ENCODE measurements at places on chromosomes 2 and 18.

DNA sequence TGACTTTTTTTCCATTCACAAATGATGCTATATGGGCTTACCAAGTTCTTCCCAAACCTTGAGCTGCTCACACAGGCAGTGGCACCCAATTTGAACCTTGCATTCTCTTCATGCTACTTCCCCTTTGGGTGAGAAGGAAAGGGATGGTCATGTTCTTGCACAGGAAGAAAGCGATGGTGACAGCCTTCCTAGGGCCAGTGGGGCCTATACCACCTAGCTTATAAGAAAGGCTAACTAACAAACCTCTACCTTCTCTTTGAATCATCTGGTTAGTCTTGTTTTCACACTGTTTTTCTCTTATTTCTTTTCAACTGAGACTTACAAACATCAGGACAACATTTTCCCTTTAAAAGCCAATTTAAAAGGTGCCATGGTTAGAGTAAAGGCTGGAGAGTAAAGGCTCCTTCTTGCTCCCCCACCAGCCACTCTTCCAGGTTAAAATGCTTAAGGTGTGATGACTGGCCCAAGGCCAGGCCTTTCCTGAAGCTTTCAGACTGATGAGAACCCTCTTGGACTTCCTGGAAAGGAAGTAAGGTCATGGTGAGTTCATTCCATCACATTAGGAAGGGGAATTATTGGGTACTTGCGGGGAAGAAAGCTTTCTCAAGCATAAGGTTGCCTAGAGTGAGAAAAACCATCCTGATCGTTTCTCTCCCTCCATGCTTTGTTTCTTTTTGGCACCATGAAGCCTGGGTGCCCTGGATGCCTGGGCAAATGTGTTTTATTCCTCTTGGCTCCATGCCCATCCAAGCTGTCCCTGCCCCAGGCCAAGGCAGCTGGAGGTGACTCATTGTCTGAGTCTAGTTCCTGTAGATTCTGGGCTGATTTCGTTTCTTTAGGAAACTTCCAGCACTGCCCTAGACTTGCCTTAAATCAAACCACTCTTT, 41.4 kb upstream of the ITGB6 start:
- no peak for DNase-seq

GRCh38 chr2:29492701-29493100, 377.5 kb downstream of the CLIP4 start:
- DNase-seq: no peak

DNA sequence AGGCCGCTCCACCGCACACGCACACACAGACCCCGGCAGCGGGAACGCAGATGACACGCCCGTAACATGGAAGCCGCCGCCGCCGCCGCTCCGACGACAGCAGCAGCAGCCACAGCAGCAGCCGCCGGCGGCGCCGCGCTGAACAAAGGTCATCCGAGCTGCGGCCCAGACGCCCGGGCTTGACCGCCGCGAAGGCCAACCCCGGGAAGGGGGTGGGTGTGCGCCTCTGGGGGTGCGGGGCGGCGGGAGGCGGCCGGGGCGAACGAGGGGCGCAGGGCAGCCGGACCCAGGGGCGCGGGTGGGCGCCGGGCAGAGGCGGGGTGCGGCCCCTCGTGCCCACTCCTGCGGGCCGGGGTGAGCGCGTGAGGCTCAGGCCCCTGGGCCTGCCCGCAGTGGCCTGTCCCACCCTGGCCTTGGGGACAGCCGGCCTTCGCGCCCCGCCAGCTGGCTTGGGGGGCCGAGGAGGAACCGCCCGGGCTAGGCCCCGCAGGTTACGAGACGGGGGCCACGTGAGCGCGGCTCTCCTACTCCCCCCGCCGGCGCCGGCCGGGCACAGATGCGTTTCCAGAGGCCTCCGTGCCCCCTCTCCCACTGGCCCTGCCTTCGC, 1.0 kb upstream of the ZNF532 start:
- DNase-seq: no peak

DNA sequence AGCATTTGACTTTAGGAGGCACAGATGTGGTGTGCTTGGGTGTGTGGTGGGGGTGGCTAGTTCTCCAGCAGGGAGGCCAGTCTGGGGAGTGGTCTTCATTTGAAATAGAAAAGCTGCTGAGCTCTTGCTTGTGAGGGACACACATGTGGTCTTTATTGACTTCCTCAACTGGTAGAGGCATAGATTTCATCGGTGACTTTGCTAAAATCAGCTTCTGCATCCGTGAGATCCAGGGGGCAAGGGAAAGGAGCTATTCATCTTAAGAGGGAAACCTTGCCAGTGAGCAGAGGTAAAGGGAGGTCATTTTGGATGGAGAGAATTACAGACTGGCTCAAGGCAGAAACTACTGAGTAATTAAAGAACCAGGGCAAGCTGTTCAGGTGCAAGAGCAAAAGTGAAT, 4.7 kb downstream of the MAPRE3 start:
- DNase-seq: no peak

- DNase-seq: peak; percentile 69
Measured at GRCh38 chr2:130336877-130337734, 5.6 kb upstream of the IMP4 start.

DNA sequence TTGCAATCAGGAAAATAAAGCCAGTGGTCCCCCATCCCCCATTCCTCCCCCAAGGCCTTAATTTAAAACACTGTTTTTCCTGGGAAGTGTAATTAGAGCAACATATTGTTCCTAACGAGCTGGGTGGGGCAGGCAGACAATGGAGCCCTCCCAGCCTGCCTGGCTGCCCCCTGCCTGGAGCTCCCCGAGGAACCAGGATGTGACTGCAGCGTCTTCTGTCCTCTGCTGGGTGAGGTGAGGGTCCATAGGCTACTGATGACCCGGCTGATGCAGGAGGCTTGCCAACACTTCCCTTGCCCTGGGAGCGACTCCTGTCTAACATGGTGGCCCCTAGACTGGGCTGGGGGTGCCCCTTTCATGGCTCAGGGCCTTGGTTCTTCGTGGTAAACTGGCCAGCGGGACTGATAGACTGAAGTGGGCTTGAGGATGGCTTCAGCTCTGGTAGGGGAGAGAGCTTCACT, 152.4 kb downstream of the DYSF start:
- no peak for DNase-seq

DNA sequence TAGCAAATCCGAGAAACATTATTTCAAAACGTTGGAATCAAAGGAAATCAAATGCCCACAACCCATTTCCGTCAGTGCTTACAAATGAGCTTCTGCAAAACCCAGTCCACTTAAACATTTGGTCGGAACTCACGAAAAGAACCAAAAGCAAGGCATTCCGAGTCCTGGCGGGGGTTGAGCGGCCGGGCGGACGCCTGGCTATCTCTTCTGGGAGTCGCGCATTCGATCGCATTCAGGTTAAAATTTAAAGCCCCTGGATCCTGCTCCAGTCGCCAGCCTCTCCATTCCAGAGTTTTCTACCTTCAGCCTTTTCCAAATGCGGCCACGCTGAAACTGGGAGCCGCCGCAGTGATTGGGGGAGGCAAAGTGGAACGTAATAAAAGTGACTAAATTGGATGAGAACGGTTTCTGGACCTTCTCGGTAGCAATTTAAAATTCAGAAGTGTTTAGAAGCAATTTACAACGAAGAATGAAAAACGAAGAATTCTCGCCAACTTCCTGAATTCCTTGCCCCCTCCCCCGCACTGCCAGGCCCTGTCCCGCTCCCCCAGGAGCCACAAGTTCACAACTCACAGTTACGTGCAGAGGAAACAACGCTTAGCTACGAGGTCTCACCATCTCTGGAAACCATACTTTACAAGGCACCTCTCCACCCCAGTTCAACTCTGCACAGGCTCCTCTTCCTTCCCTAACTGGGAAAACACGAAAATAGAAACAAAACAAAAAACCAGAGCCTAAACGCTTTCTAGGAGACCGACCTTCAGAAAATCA, 1.7 kb upstream of the GATA6 start:
- DNase-seq: no peak

DNA sequence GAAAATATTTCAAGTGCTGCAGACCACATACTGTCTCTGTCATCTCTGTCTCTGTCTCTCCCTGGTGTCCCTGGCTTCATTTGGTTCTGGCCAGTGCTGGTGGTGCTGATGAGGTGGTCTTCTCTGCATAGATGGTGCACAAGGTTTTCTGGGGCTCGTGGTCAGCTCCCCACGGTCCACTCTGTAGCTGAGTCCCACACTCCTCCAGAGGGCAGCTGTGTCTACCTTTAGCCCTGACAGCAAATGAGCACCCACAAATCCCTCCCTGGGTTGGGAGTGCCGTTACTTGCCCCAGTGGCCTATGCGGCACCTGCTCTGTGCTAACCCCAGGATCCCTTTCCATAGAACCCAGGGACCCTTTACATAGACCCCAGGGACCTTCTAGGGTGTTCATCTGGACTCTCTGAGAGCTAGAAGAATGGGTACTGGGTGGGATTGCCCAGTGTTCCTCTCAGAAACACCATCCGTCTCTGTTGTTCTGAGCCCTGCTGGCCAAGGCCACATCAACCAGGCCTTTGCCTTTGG, 129.3 kb downstream of the CAPN13 start:
- DNase-seq: no peak

DNA sequence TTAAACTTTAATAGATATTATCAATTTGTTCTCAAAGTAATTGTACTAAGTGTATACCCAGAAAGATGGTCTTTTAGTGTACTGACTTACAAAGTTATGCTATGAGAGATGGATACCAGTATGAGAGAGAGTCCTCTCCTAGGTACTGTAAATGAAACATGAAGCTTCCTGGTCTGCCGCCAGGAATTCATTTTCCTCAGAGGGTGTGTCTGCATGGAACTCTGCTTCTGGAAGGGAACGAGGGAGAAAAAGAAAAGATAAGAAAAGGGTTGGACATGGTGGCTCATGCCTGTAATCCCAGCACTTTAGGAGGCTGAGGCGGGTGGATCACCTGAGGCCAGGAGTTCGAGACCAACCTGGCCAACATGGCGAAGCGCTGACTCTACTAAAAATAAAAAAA, 2.2 kb upstream of the SSB start:
- DNase-seq: no peak

GRCh38 chr2:127401757-127402695, 14.3 kb upstream of the MAP3K2 start:
- DNase-seq: no peak

DNA sequence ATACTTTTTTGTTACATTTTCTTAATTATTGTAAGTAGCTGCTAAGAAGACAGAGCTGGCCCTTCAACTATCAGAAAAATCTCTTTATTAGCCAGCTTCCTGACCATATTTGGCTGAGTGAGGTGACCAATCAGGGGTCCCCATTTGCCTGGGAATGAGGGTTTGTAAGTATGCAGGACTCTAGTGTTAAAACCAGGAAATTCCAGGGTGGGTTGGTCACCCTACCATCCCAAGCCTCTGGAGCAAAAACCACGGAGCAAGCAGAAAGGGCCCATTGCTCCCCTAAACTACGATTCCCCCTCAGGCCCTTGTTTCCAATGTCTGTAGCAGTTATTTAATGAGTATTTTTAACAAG, 165.6 kb upstream of the NCKAP5 start:
- DNase-seq: no peak

- no peak for DNase-seq
Measured at GRCh38 chr2:118231759-118232158, 143.5 kb downstream of the INSIG2 start.

DNA sequence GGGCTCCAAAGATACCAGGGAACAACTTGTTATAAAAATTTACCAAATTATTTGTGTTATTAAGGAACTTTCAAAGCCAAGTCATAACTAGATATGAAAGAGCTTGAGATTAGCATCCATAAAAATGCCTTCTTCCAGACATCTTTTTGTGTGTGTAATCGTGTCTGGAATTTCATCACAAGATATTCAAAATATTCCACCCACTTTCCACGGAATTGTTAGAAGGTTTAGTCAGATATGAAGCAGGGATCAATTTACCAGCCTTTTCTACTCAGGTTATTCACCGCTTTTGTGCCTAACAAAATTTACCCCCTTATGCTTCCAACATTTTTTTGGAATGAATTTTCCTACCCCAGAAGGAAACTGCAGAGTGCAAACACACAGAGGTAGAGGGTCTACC, 130.2 kb upstream of the ACVR2A start:
- DNase-seq: no peak

- no peak for DNase-seq
Measured at GRCh38 chr2:178069551-178069950, 3.0 kb downstream of the PDE11A start.

DNA sequence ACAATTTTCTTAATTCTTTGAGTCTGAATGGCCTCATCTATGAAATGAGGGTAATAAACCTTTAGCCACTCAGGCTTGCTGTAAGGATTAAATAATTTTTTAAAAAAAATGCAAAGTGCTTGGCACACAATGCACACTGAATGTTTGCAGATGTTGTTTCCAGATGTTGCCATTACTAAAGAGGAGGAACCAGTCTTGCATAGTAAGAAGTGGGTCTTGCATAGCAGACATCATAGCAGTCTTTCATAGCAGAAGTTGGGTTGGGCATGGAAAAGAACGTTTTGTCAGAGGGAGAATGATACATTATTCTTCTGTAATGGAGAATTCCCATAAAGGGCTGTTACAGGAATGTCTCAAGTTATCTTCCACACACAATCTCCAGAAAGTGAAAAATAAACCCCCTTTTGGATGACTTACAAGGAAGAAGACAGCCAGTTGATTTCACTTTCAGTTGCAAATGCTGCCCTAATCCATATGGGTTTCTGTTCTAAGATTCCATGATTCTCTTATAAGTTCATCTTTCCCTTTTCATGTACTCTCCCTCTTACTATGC, 327.7 kb downstream of the SUCLG1 start:
- no peak for DNase-seq

DNA sequence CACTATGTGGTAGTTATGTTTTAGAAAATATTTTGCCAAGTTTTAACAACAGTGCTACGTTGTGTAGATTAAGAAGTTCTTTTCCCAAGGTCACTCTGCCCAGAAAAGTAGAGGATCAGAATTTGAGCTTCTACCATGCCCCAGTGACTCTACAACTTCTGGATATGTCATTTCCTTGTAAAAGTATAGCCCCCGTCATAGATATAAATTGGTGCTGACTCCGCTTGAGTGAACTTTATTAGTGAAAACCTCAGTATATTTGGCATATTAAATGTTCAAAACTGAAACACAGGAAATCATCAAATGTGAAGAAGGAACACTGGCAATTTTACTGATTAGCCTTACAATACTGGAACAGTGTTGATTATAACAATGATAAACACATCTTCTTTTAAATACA, 256.7 kb upstream of the UBE2E3 start:
- no peak for DNase-seq

GRCh38 chr2:30639836-30640235, 167.4 kb downstream of the CAPN13 start:
- peak; percentile 14 for DNase-seq

DNA sequence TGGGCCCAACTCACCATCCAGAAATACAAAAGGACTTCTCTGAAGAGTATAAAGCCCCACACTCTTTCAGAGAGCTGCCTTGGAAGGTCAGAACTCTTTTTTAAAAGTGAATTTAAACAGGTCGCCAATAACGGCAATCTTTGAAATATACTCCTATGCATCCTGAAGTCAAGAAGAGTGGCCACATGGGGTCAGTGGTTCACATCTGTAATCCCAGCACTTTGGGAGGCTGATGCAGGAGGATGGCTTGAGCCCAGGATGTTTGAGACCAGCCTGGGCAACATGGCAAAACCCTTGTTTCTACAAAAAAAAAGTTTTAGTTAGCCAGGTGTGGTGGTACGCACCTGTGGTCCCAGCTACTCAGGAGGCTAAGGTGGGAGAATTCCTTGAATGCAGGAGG, 68.1 kb upstream of the FZD7 start:
- no peak for DNase-seq

- DNase-seq: no peak
Measured at GRCh38 chr2:184154438-184154837, 443.9 kb upstream of the ZNF804A start.

All from NCI-H748 treated with DMSO at 0.1 percent for 48 hours (cell line).